LHCN-M2 (cell line): ENCODE measurements at places on chromosomes 16 and 17. TPM values are rescaled to one million over a fixed set of nuclear protein-coding genes. Genes with fewer than 3 reads are reported as not detected.
A peak's percentile ranks its signal among the peaks of the same experiment; 100 is the strongest.

DNA sequence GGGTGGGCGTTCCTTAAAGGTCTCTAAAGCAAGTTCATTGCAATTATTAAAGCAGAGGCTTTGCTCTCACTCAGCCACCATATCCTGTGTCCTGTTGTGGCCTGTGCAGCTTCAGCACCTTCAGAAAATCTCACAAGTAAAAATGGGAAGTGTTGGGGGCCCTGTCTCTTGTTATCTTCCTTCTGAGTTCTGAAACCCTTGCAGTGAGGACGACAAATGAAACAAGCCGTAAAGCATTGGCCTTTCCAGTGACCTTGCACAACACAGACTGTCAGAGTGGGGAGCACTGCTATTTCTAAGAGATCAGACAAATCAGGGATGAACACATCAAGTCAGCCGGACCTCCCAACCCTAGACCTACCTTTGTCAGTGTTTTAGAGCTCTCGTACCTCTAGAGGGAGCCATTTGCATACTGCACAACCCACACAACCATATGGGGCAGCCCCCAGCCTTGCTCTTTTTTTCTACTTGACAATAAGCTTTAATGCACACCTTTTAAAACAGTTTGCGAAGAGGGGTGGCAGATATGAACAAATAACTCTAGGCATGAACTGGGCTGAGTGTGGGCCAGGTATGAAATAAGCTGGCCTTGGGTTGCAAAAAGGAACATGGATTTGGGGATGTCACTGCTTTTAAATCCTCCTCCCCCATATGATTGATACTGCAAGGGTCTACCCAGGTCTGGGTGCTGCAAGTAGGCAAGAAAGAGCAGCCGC lies 89.8 kb downstream of the KATNIP start:
- DNase-seq: peak; percentile 34

GRCh38 chr16:396605-397004 lies 394 bp upstream of the NME4 start:
- DNase-seq: peak; percentile 30

- peak; percentile 26 for DNase-seq
Measured at GRCh38 chr17:63491977-63492618, 15.2 kb downstream of the ACE start.

RCVRN gene
- total RNA-seq: not detected in 2 replicates

- DNase-seq: no peak
Measured at GRCh38 chr16:76634847-76635697, 357.9 kb downstream of the CNTNAP4 start.
